ENCODE measurements at places on chromosomes 7 and 10. TPM values are rescaled to one million over a fixed set of nuclear protein-coding genes. Genes with fewer than 3 reads are reported as not detected.

ACSM6 gene
- not detected for total RNA-seq

LARP4B gene
- 95.0 TPM for total RNA-seq

- H3K4me1 ChIP-seq = no peaks in the 10 kb centered on the region
- H3K4me3 ChIP-seq = no peak overlapping the region
- H3K36me3 ChIP-seq = no peaks in the 10 kb centered on the region
Observed at GRCh38 chr7:70071766-70072165, 473.5 kb downstream of the AUTS2 start.

DNA sequence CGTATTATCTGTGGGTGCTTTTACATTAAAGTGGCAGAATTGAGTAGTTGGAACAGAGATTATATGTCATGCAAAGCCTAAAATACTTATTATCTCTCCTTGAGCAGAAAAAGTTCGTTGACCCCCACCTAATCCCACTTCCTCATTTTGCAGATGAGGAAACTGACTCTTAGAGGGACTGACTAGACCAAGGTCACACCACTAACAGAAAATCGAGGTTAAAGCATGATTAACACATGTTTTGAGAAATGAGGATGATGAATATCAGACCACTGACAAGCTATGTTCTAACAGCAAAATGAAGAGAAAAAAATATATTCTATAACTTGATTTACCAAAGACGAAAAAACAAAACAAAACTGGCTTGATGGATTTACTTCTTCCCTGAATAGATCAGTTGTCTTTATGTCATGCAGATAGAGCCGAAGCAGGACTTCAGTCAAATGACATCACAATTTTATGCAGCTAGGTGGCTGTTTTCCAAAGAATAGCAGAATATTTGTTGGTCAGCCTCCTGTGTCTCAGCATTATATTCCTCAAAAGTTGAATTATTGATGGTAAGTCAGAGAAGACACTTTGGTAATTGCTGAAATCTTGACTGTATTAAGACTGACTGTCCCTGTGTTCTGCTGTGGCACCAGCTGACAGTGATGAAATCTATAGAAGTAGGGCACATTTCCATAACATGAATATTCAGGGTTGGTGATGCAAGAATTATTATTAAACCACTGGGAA, 24.2 kb upstream of the SMIM30 start:
- H3K4me1 ChIP-seq = no peaks in the 10 kb centered on the region
- peaks cover 21% of the 10 kb centered on the region for H3K27me3 ChIP-seq
- no peak for DNase-seq

- DNase-seq = peak; percentile 85
- peaks cover 60% of the 10 kb centered on the region for H3K4me1 ChIP-seq
- H3K4me3 ChIP-seq = peak overlapping the region; percentile 57
- no peaks in the 10 kb centered on the region for H3K36me3 ChIP-seq
- H3K27me3 ChIP-seq = no peaks in the 10 kb centered on the region
- H3K27ac ChIP-seq = peak overlapping the region; percentile 93
Observed at GRCh38 chr7:150755473-150756099, 18.4 kb downstream of the GIMAP5 start.

DNA sequence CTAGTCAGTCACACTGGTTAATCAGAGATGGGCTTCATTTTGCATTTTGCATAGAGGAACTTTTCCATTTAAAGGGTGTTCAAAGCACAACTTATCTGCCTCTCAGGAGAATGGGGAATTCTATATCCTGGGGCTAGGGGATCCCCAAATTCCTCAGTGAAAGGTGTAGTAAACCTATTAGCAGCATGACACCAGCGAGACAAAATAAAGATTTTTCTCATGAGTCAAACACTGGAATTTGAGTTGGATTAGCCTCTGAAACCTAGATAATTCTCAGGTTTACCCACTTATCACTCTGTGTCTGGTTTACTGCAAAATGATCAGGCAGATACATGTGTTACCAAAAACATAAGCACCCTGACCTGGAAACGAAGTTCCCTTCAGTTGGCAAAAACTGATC, 2.1 kb downstream of the AFAP1L2 start:
- H3K36me3 ChIP-seq = no peaks in the 10 kb centered on the region
- H3K27me3 ChIP-seq = peaks cover 62% of the 10 kb centered on the region
- peaks cover 12% of the 10 kb centered on the region for H3K4me1 ChIP-seq

GRCh38 chr10:69503001-69503895, 52.0 kb downstream of the TSPAN15 start:
- H3K27me3 ChIP-seq = no peaks in the 10 kb centered on the region
- no peak overlapping the region for H3K27ac ChIP-seq

AKR1C2 gene
- not detected for total RNA-seq

- peak overlapping the region; percentile 83 for H3K27ac ChIP-seq
- peaks cover 43% of the 10 kb centered on the region for H3K36me3 ChIP-seq
- no peaks in the 10 kb centered on the region for H3K27me3 ChIP-seq
- no peak for DNase-seq
- no peak overlapping the region for H3K4me3 ChIP-seq
Observed at GRCh38 chr7:92691578-92691977, 101.4 kb upstream of the FAM133B start.

H2BK1 gene
- total RNA-seq = not detected

GRCh38 chr10:11876324-11876723, 53.2 kb downstream of the PROSER2 start:
- peaks cover 4% of the 10 kb centered on the region for H3K27me3 ChIP-seq
- H3K36me3 ChIP-seq = no peaks in the 10 kb centered on the region
- peaks cover 13% of the 10 kb centered on the region for H3K4me1 ChIP-seq
- H3K4me3 ChIP-seq = no peak overlapping the region

- H3K27me3 ChIP-seq = peaks cover 16% of the 10 kb centered on the region
- DNase-seq = no peak
- no peaks in the 10 kb centered on the region for H3K4me1 ChIP-seq
- no peak overlapping the region for H3K27ac ChIP-seq
Observed at GRCh38 chr10:116827214-116827671, 22.1 kb upstream of the ENO4 start.

DNA sequence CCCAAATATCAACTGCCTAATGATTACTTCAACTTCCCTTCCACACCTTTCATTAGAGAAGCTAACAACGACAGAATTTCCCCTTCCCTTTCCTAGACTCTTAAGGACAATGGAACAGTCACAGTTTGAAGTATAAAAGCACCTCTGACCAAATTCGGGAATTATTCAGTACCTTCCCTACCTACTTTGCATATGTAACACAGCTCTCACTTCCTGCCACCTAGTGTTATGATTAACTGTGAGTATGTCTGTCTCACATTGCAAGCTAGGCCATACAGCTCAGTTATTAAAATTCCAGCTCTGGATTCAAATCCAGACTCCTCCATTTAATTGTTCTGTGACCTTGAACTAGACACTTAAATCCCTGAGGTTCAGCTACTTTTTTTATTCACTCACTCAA, 44.8 kb upstream of the HPSE2 start:
- no peaks in the 10 kb centered on the region for H3K4me1 ChIP-seq
- no peak overlapping the region for H3K27ac ChIP-seq
- no peak overlapping the region for H3K4me3 ChIP-seq

TRPV6 gene
- not detected for total RNA-seq

GPRIN2 gene
- total RNA-seq = not detected

GRCh38 chr7:13731643-13732042, 257.8 kb downstream of the ETV1 start:
- no peaks in the 10 kb centered on the region for H3K4me1 ChIP-seq
- H3K27ac ChIP-seq = no peak overlapping the region
- H3K27me3 ChIP-seq = no peaks in the 10 kb centered on the region
- DNase-seq = no peak

DNA sequence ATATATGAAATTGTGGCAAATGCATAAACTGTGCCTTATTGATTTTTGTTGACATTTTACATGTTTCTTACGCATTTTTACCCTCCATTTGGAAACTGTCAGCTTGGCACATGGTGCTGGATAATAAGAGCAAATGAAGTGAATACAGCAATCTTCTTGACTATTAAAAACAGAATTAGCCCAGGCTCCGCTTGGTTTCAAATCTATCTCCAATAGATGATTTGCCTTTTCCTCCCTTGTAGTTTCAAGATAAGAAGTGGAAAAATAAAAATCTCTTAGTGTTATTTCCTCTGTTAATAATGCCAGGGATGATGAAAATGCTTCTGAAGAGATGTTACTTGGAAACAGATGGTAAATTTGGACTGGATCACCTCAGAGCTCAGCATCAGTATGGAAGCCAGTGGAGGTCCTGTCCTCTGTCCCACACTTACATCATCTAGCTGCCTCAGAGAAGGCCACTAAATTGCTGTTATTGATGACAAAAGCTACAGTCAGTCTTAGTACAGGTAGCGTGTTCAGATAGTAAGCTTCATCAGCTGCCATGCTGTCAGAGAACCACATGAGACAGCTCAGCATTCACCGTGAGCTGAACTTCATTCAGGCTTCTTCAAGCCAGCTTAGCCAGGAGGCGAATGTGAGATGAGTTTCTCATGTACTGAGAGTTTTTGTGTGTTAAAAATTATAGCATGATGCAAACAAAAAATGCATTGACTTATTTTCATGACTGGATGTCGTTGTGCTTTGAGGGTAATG, 246.8 kb downstream of the CELF2 start:
- H3K36me3 ChIP-seq = peaks cover 65% of the 10 kb centered on the region
- DNase-seq = no peak
- no peak overlapping the region for H3K4me3 ChIP-seq
- H3K27me3 ChIP-seq = no peaks in the 10 kb centered on the region
- H3K4me1 ChIP-seq = peaks cover 87% of the 10 kb centered on the region
- peak overlapping the region; percentile 50 for H3K27ac ChIP-seq

DNA sequence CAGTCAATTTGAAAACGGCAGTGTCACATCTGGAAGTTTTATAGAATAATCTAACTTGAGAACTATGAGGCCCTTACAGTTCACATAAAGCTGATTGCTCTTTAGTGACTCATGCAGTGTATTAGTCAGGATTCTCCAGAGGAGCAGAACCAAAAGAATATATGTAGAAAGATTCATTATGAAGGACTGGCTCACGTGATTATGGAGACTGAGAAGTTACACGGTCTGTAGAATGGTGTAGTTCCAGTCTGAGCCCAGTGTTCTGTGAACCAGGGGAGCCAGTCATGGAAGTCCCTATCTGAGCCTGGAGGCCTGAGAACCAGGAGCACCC, 21.5 kb downstream of the RBM33 start:
- peaks cover 84% of the 10 kb centered on the region for H3K4me1 ChIP-seq
- H3K27ac ChIP-seq = no peak overlapping the region
- H3K27me3 ChIP-seq = no peaks in the 10 kb centered on the region
- no peak overlapping the region for H3K4me3 ChIP-seq

DNA sequence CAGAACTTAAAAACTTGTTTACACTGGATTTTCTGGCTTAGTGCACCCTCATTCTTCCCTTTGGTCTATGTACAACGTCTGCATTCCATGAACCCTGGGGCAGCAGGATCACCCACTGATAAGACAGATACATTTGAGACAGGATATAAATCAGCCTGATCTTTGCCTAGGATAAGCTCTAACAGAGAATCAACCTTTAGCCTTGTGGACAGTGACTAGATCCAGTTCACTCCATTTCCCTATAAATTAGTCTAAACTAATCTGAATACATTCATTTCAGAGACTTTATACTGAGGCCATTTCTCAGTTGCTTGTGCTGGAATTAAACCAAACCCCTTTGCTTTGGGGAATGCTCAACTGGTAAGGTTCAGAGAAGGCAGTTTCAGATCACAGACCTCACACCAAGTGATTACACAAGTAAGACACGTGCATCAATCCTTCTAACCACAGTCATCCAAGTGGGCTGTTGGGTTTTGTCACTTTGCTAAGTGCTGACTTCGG, 639.8 kb upstream of the FZD8 start:
- H3K36me3 ChIP-seq = no peaks in the 10 kb centered on the region
- no peak overlapping the region for H3K4me3 ChIP-seq
- H3K27ac ChIP-seq = no peak overlapping the region
- no peak for DNase-seq
- no peaks in the 10 kb centered on the region for H3K27me3 ChIP-seq
- no peaks in the 10 kb centered on the region for H3K4me1 ChIP-seq

DNA sequence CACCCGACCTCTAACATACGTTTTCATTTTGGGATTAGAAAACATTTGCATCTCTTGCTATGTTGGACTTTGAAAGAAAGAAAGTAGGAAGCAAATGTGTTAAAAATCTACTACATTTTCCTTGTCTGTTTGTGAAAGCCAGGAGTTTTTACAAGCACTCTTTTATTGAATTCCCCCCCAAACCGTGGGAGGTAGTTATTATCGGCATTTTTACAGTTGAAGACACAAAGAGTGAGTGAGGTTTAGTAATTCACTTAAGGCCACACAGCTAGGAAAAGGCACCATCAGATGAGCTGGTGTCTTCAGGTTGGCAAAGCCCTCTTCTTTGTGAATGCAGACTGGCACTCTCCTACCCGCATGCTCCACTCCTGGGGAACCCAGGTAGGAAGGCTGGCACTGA, 23.5 kb upstream of the SFMBT2 start:
- H3K27me3 ChIP-seq = no peaks in the 10 kb centered on the region
- DNase-seq = no peak
- no peak overlapping the region for H3K27ac ChIP-seq
- no peak overlapping the region for H3K4me3 ChIP-seq
- no peaks in the 10 kb centered on the region for H3K36me3 ChIP-seq

- peaks cover 61% of the 10 kb centered on the region for H3K4me1 ChIP-seq
- H3K27ac ChIP-seq = peak overlapping the region; percentile 89
- H3K4me3 ChIP-seq = peak overlapping the region; percentile 63
- H3K27me3 ChIP-seq = peaks cover 3% of the 10 kb centered on the region
- no peaks in the 10 kb centered on the region for H3K36me3 ChIP-seq
Observed at GRCh38 chr10:23362879-23363792, 18.5 kb upstream of the C10orf67 start.

DNA sequence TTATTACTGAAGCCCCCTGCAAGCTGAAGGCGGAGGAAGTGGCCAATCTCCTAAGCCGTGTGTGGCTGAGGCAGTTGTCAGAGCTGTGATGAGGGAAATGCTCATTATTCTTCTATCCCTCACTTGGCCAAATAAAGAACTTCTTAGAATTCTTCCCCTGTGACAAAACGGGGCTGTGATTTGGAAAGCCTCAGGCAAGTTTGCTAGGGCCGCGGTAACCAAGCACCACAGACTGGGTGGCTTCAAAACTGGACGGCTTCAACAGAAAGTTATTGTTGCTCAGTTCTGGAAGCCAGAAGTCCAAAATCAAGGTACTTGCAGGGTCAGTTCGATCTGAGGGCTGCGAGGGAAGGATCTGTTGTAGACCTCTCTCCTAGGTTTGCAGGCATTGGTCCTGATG, 72.3 kb upstream of the STEAP1B start:
- H3K4me1 ChIP-seq = peaks cover 3% of the 10 kb centered on the region
- H3K36me3 ChIP-seq = no peaks in the 10 kb centered on the region
- H3K4me3 ChIP-seq = no peak overlapping the region
- H3K27ac ChIP-seq = no peak overlapping the region

DNA sequence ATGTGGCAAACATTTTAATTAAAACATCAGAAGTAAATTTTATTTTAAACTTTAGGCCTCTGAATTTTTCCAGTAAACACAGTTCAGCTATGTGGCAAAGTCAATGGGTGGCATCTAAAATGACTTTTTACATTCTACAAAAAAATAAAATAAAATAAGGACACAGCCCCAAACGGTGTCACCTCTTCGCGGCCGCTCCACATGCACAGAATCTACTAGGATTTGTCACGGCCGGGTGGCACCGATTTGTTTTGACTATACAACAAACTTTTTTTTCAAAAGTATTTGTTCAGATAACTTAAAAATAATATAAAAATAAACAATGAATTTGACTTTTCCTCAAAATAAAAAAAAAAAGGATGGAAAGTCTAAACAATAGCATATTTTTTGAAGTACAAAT, 127.8 kb downstream of the EBF3 start:
- no peaks in the 10 kb centered on the region for H3K27me3 ChIP-seq
- H3K4me1 ChIP-seq = no peaks in the 10 kb centered on the region
- DNase-seq = no peak
- H3K36me3 ChIP-seq = no peaks in the 10 kb centered on the region
- H3K4me3 ChIP-seq = no peak overlapping the region

- H3K4me1 ChIP-seq = no peaks in the 10 kb centered on the region
- H3K27me3 ChIP-seq = no peaks in the 10 kb centered on the region
- H3K36me3 ChIP-seq = no peaks in the 10 kb centered on the region
Observed at GRCh38 chr7:91289633-91290254, 25.5 kb downstream of the FZD1 start.
